PC-9 (cell line): ENCODE measurements at places on chromosomes 6 and 20.

DNA sequence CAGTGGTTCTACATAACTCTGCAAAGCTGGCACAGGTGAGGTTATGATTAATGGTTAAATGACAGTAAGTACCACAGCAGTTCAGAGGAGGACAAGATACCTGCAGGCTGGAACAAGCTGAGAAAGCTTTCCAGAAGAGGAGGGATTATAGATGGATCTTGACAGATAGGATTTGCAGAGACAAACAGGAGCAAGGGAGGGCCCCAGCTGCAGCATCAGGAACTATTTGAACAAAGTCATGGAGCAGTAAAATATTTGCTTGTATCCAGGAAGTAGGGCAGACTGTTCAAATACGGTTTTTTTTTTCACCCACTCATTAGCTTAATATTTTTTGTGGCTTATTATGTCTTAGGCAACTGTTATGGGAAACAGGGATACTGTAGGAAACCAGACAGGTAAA, 144.4 kb upstream of the MAN1A1 start:
- peaks cover 7% of the 10 kb centered on the region; the same call in 1 of the 2 replicates for H3K4me1 ChIP-seq
- no peak overlapping the region for H3K4me3 ChIP-seq
- H3K27me3 ChIP-seq, result no peaks in the 10 kb centered on the region
- no peak for DNase-seq

DNA sequence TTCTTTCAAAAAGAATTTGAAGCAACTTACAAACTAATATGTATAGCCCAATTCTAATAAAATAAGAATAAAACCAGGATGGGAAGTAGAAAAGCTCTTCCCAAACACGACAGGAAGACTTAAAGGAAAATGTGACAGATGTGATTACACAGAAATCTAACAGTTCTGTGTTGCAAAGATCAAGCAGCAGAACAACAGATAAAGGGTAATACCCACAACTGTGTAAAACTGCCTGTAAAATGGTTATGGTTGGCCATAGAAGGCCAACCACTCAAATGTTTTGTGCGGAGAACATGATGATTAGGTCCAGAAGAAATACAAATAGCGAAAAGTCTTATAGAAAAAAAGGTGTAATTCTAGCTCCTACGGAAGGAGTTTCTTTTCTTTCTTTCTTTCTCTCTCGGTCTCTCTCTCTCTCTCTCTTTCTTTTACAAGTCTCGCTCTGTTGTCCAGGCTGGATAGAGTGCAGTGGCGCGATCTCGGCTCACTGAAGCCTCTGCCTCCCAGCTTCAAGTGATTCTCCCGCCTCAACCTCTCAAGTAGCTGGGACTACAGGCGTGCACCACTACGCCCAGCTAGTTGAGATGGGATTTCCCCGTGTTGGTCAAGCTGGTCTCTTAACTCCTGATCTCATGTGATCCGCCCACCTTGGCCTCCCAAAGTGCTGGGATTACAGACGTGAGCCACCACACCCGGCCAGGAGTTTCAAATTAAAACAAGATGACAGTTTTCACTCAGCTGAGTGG, 128.5 kb downstream of the QRSL1 start:
- no peak overlapping the region for H3K27ac ChIP-seq
- no peak for DNase-seq
- no peak overlapping the region for H3K4me3 ChIP-seq
- H3K36me3 ChIP-seq, result no peaks in the 10 kb centered on the region
- H3K4me1 ChIP-seq, result no peaks in the 10 kb centered on the region

- no peak for DNase-seq
- H3K27me3 ChIP-seq, result no peaks in the 10 kb centered on the region
- no peak overlapping the region for H3K27ac ChIP-seq
- H3K4me1 ChIP-seq, result no peaks in the 10 kb centered on the region
- no peak overlapping the region for H3K4me3 ChIP-seq
Measured at GRCh38 chr6:84489598-84489997, 262.2 kb upstream of the CEP162 start.

- H3K4me3 ChIP-seq, result no peak overlapping the region
- H3K4me1 ChIP-seq, result no peaks in the 10 kb centered on the region
- H3K27ac ChIP-seq, result no peak overlapping the region
- peaks cover 92% of the 10 kb centered on the region for H3K27me3 ChIP-seq
Measured at GRCh38 chr20:63345328-63346100, 15.6 kb downstream of the CHRNA4 start.

GRCh38 chr6:13884397-13884796, 40.4 kb upstream of the RNF182 start:
- H3K36me3 ChIP-seq, result no peaks in the 10 kb centered on the region
- no peak overlapping the region for H3K27ac ChIP-seq
- peaks cover 18% of the 10 kb centered on the region for H3K4me1 ChIP-seq
- no peaks in the 10 kb centered on the region for H3K27me3 ChIP-seq
- no peak overlapping the region for H3K4me3 ChIP-seq

DNA sequence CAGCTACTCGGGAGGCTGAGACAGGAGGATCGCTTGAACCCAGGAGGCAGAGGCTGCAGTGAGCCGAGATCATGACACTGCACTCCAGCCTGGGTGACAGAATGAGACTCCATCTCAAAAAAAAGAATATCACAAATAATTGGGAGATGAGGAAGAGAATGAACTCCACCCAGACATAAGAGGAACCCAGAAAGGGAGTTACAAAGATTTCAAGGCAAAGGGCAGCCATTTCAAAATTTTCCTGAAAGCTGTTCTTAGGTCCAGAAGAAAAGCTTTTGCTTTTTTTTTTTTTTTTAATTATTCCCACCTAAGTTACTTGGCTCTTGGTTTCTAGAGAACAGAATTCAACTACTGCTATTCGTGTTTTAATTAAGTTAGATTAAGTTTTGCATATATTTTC, 23.8 kb downstream of the MYB start:
- no peaks in the 10 kb centered on the region for H3K4me1 ChIP-seq
- H3K27me3 ChIP-seq, result no peaks in the 10 kb centered on the region
- no peak for DNase-seq
- H3K27ac ChIP-seq, result no peak overlapping the region
- H3K4me3 ChIP-seq, result no peak overlapping the region
- no peaks in the 10 kb centered on the region for H3K36me3 ChIP-seq

DNA sequence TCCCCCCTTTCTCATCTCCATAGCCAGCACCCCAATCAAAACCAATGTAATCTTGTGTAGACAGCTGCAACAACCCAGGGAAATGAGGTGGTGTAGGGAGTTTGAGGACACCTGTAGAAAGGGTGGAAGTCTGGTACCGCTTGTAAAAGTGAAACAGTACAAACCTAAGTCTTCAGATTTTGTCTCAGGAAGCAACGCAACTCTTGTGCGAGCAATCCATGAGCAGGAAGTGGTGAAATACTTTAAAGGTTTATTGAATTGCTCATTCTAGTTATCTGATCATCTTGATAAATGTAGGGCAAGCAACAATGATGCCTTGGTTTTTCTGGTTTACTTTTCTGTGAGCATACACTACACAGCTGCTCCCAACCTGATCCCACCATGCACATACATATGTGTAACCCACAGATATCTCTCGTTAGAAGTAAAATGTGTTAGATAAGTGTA, 71.1 kb upstream of the THEMIS start:
- H3K36me3 ChIP-seq, result peaks cover 52% of the 10 kb centered on the region
- DNase-seq, result peak; percentile 76
- no peaks in the 10 kb centered on the region for H3K27me3 ChIP-seq
- peaks cover 11% of the 10 kb centered on the region for H3K4me1 ChIP-seq
- no peak overlapping the region for H3K4me3 ChIP-seq
